ENCODE measurements at places on chromosomes 1 and 21.

- no peak for DNase-seq
Observed at GRCh38 chr1:69373520-69373919, 194.2 kb upstream of the LRRC7 start.

- peak; percentile 80 for DNase-seq
Observed at GRCh38 chr1:98661544-98662355, at the start of gene SNX7. TSS of gene SNX7 (plus strand) at chr1:98661721. CDS start at chr1:98661732, 11 bp downstream.

DNA sequence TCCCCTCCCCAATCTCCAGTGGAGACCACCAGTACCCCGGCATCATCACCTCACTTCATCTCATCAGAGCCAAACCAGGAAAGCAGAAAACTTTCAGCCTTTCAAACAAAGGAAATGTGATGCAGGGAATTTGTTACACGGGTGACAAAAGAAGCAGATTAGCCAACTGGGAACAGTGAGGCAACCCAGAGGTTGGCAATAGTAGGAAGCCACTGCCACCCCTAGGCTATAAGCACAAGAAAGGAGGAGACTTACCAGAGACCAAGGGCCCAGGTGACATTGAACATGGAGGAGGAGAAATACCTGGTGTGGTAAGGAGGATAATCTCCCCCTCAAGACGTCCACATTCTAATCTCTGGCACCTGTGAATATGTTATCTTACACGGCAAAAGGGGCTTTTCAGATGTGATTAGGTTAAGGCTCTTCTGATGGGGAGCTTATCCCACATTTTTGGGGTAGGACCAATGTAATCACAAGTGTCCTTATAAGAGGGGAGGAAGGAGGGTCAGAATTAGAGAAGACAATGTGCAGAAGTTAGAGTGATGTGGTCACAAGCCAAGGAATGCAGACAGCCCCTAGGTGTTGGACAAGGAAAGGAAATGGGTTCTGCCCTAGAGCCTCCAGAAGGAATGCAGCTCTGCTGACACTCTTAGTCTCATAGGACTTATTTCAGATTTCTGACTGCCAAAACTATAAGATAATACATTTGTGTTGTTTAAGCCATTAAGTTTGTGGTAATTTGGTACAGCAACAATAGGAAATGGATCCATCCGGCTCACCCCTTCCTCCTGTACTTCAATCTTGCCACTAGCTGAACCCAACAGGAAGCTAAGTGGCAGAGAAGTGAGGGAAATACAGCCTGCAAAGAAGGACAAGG lies 83.6 kb upstream of the VAV3 start:
- DNase-seq, result no peak

DNA sequence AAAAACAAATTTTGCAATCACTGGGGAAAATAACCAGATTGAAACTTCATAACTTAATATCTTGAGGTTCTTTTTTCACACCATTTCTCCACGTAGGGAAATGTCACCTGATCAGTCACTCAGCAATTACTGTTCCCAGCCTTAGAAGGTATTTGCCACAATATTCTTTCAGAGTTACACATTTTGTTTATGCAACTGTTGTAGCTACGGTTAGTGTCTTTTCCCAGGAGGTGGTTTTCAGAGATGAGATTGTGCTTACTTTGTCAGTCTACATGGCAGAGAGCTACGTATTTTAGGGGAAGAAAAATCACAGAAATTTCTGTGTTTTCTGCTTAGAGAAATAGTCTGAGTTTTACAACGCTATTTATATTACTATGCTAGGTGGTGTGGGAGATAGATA lies 792.8 kb upstream of the B3GALT2 start:
- no peak for DNase-seq

DNA sequence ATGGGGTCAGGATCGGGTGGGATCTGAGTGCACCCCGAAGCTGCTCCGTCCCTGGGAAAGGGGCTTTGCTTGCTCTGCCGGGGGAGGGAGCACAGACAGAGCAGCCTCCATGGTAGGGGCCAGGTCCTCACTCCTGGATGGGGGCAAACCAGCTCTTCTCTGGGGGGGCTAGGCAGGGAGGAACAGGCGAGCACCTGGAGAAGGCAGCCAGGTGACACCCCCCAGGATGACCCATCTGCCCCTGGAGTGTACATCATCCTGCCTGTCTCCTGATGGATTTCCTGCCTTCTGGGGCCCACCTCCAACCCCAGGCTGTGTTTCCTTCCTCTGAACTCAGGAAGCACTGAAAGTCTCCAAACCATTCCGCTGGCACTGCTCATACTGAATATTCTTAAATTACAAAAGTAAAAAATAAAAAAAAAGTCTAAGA lies 248.0 kb downstream of the RHOU start:
- no peak for DNase-seq

- DNase-seq, result no peak
Observed at GRCh38 chr1:211676106-211676583, 724 bp upstream of the NEK2 start.

DNA sequence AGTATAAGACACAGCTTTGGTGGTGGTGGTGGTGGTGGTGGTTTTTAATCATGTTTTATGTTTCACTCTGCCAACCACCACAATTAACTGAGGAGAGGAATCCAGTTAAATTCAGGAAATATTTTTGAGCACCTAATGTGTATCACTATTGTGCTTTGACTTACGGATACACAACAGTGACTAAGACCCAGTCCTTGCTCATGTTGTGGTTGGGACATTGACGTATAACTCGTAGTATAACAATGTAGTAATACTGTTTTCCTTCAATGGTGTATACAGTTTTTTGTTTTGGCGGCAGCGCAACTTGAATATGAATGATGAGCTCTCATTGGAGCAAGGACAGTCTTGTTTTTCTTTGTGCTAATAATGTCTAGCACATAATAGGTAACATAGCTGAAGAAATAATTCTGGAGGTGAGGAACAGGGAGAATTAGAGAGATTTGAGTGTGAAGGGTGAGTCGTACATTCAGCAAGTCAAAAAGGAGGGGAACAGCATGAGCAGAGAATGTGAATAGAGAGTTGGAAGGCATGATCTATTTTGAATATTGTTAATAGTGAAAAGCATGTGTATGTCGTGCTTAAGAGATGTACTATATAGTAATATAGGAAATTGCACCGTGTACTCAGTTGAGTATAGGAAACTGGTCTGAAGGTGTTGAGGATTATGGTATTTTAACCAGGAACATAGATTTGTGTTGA lies 5.5 kb downstream of the CACYBP start:
- no peak for DNase-seq

DNA sequence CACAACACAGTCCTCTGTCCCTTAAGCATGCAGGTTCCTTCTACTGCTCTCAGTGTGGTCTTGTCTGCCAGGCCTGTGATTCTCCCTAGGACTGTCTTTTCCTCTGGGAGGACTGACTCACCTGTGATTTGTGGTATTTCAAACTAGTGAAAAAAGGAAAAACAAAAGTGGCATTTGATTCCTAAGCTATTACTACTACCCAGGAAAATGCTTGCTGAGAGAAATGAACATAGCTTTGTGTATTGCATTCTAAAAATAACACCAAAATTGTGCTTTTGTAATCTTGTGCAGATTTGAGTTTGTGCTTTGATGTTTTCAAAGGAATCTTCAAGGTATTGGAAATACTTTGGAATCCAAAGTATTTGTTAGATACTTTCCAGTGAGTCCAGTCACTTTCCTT lies 57.0 kb downstream of the GPR161 start:
- DNase-seq, result no peak

DNA sequence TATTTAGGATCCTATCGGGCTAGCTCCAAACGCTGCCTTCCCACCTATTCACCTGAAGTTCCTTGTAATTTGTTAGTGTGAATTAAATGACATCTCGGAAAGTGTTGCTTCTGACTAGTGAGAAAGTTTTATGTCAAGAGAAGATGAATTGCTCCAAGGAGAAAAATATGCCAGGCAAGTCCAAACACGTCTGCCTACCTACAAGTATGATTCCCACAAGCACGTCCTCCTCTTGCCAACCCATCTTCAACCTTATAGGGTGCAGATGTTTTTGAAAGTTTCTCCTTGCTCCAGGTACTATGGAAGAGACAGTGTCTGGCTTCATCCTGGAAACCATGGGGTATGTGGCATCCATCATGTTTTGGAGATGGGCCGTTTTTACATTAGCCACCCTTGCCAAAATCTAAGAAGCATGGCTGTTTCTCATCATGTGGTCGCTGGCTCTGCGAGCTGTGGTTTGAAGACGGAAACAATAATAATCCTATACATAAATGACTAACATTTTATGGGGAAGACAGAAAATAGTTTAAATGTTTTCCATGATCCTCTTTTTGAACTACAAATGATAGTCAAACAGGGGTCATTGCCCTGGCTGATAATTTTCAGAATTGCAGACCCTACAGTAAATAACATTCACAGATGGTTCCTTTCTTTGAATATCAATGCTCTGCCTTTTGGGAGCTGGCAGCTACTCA lies 505.8 kb downstream of the SMYD3 start:
- no peak for DNase-seq

DNA sequence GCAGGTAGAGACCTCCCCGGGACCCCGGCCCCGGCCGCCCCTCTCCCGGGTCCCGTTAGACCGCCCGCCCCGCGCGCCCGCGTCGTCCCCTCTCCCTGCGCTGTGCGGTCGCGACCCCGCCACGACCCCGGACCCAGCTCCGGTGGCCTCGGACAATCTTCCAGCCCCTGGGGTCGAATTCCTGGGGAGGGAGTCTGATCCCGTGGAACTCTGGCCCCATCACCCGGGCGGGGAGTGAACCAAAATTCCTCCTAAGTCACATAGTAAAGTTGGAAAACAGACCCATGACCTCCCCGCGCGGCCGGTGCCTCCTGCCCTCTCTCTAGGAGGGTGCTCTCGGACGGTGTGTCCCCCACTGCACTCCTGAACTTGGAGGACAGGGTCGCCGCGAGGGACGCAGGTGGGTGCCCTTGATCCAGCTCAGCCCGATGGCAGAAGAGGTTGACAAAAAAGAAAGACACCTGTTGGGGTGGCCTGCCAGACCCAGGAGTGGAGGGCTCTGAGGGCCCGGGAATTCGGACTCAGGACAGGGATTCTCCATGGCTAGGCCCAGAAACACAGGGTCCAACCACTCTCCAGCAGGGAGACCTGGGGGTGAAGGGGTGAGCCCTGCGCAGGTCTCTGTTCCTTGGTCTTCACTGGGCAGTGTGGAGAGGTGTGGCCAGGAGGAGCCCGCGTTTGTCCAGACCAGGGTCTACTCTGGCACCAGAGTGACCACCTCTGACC lies 451 bp downstream of the ADAMTSL4 start:
- DNase-seq, result no peak

DNA sequence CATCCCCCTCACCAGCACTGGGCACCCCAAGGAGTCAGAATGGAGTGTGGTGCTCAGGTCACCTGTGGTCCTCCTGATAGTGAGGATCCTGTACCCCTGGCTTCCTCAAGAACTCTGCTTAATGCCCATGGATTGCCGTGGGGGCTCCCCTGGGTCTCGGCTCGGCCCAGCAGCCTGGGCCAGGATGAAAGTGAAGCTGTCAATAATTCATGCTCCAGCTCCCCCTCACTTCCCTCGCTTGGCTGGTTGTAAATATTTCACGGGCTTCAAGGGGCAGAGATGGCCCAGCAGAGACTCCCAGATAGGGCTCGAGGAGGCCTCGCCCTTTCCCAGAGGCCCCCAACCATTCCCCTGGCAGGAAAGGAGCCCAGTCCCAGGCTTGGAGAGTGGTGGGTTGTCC lies 42.6 kb upstream of the KCNA10 start:
- no peak for DNase-seq

DNA sequence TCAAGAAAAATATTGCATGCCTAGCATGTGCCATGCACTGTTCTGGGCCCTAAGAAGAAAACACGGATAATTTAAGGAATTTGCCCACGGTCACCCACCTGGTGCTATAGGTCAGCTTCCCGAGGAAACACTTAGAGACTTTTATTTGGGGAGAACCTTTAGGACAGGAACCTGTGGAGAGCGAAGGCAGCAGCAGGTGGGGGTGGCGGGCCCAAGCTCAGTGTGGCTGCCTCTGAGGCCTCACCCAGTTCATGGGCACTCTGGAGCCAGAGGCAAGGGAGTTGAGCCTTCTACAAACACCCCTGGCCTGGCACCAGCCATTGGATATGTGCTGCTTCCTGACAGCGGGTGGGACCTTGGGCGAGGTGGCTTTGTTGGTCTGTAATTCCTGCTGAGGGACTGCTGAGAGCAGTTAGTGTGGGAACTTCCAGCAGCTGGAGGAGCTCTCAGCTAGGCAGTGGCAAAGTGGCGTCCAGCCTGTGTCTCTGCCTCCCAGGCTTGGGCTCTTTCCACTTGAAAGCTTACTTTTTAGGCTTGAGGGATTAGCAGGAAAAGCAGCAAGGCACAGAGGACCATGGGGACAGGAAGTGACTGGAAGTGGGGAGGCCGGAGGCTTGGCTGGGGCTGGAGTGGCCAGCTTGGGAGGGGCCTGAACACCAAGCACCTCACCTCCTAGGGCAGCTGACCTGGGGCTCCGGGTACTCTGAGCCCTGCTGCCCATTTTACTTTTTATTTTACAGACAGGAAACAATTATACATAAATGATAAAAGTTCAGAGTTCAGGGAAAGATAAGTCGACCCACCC lies 19.1 kb downstream of the MRPL37 start:
- DNase-seq, result no peak

DNA sequence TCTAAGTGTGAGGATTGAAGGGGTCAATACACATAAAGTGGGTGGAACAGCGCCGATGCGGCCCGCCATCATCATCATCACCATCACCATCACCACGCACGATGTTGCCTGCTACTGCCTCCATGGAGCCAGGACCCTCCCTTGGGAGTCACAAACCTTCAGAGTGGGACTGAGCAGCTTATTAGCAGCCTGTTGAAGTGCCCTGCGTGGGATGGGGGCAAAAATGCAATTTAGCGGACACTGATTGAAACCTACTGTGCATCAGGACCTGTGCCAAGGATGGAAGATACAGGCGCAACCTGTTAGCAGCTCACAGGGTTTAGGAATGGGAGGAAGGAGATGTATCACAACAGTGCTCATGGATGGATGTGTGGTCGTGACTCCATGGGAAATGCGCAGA lies 26.7 kb downstream of the STPG1 start:
- no peak for DNase-seq

DNA sequence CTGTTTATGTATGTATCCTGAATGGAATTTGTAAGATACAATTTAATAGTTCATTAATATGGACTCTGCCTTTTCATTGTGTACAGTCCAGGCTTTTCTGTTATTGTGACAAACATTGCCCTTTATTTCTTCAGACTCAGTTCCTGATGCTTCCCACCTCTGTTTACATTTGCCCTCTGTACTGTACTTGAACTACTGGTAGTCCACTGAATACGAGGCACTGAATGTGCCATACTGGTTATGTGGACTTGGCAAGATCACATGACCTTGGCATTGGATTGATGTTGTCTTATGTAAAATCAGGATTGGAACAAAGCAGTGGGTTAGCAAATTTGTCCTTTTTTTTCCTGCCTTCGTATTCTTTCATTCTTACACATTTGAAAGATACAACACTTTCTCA lies 27.8 kb downstream of the RALGPS2 start:
- no peak for DNase-seq

GRCh38 chr1:31064718-31065309 lies 703 bp downstream of the PUM1 start:
- peak; percentile 36 for DNase-seq

DNA sequence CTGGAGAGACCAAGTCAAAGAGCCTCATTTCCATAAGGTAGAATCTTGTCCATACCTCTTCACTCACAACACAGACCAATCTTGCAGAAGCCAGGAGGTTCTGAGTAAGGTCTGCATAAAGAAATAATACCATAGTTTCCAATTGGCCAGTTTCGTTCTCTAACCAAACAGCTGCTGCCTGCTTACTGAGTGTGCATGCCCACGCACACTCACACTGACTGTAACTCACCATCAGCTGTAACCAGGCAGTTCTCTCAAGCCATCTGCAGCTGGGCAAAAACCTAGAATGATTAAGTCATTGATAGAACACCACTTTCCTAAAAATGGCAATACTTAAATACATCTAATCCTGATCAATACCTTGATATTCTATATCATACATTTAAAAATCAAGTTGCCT lies 106.6 kb upstream of the VAV3 start:
- no peak for DNase-seq

- DNase-seq, result no peak
Observed at GRCh38 chr1:180358649-180359048, 128.6 kb downstream of the LHX4 start.

Data from neural crest cell (in vitro differentiated cells).